Cerebellum (tissue), 4 donors: ENCODE measurements at places on chromosomes 12 and 14.

DNA sequence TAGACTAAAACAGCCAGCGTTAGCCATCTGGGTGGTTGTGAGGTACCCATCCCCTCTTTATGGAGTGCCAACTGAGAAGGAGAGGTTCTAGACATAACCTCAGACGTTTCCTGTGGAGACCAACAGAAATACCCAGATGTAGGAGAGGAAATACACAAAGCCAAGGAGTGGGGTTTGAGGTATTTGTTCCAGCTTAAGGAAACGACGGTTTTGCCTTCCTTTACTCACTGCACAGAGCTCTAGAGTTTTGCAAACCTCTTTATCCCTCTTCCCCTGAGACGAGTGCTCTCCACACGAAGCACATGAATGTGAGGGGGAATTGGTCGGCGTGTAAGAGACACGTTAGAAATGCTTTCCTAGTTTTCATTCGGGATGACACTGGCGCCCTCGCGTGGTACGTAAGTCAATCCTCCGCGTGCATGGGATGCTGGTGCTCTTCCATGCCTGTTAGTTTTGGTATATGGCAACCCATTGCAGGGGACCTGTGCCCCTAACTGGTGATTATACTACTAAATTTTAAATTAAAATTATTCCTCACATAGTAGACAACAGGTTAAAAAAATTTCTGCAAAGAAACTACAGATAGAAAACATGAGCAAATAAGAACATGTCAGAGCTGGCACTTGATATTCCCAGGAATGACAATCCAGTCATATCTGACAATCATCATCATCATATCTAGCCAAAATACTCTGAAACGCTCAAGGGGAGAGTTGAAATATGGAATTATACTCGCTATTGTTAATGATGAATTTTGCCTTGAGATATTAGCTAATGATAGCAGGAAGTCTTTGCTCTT is 121.7 kb downstream of the PPM1H start:
- peak; percentile 65 for DNase-seq

DNA sequence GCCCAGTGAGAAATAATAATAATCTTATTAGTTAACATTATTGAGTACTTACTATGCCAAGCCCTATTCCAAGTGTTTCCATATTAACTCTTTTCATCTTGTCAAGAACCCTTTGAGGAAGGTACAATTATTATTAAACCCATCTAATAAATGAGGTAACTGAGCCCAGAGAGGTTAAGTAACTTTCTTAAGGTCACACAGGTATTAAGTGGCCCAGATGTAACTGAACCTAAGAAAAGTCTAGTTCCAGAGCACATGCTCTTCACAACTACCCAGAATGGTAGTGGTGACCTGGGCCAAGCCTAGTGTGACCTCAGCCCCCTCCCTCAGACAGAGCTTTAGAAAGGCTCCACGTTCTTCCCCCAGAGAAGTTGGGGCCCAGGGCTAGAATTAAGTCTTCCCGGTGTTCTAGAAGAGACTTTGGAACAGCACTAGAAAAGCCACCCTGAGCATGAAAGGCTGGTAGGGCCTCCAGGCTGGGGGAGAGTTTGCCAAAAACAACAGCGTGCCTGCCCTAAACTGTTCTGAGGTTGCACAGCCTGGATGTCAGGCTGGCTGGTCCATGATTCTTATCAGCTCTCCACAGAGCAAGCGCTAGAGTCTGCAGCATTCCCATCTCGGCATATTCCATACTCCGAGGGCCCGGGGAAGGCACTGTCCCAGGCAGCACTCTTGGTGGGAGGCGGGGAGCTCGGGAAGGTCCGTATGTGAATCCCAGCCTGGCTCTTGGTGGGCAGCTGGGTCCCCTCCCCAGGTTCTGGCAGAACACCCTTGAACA is 41.3 kb upstream of the CTDSP2 start:
- DNase-seq = no peak

DNA sequence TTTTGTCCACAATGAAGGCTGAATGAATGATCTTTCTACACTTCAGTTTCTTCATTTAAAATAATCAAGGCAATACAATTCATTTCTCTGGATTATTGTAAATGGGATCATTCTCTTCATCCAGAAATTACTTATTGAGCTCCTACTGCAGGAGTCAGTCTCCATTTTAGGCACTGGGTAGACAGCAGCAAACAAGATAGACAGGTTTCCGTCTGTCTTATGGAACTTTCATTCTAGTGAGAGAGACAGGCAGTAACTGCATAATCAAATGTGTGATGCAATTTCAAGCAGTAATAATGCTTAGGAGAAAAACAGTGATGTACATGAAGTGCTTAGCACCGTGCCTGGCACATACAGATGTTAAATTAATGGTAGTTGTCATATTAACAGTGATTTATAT is 118.9 kb downstream of the SUDS3 start:
- no peak for DNase-seq

GRCh38 chr14:33780035-33780434 is 170.8 kb downstream of the EGLN3 start:
- DNase-seq = no peak

GRCh38 chr12:129190827-129191226 is 337.5 kb downstream of the GLT1D1 start:
- DNase-seq = no peak

- no peak for DNase-seq
Measured at GRCh38 chr12:113003636-113004035, 25.3 kb downstream of the OAS2 start.

DNA sequence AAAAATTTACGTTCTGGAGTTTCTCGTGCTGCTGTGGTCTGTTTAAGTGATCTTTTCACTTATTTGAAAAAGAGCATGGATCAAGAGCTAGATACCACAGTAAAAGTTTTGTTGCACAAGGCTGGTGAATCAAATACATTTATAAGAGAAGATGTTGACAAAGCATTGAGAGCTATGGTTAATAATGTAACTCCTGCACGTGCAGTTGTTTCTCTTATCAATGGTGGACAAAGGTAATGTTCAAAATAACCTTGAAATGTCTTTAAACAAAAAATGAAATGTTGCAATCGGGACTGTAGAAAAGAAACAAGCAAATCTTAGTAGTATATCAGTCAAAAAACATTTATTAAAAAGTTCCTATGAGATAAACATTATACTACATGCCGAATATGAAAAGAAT is 39.3 kb upstream of the PRPF39 start:
- DNase-seq = no peak

GRCh38 chr14:70567791-70568190 is 32.7 kb downstream of the MED6 start:
- no peak for DNase-seq

GRCh38 chr12:95179011-95179410 is 38.3 kb downstream of the FGD6 start:
- no peak for DNase-seq

DNA sequence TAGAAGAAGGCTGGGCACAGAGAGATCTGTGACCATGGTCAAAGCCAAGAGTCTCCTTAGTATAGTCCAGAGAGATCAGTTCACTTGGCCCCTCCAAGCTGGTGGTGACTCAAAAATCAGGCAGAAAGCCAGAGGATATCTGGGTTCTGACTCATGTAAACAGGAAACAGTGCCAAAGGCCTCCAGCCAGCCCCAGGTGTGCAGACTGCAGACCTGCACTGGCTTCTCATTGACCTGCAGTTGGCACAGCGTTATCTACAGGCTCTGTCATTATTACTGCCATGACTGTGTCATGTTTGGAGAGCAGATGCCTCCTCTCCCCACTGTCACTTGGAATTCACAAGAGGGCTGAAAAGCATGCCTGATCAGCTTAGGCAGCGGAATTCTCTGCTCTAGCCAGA is 295.7 kb upstream of the PRKD1 start:
- no peak for DNase-seq

DNA sequence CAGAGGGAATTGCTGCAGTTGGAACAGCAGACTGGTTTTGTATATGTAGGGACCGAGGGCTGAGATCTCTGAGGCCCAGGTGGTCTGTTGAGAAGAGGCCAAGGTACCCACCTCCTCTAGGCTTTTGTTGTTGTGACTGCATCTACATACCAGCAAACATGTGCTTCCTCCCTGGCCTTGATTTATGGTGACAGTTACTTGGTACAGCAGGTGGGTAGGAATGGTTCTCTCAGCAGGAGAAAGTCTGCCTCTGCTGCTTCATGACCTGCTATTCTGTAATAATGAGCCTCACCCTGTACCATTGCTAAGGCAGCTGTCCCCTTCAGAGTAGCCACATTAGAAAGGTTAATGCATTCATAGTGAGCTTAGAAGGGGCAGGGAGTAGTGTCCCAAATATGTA is 196.7 kb upstream of the PELI2 start:
- DNase-seq = peak; percentile 69

- DNase-seq = no peak
Measured at GRCh38 chr12:75981247-75982168, 50.1 kb downstream of the PHLDA1 start.

DNA sequence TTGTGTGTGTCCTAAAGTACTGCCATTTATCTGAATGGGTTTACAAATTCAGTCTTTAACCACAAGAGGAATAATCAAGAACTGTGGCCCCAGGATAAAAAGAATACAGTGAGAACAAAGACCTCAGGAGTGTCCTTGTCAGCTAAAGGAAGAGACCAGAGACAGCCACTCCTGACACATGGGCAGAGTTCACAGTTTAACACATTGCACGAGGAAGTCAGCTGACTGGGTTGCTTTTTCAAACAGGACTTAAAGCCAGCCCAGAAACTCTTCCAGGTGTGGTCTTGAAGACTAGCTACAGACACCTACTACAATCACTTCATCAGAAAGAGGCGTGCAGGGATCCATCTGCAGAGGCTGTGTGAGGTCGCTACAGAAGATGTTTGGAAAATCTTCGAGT is 42.8 kb downstream of the GNS start:
- no peak for DNase-seq

- DNase-seq = no peak
Measured at GRCh38 chr14:23145794-23146350, 26.8 kb upstream of the CEBPE start.

- no peak for DNase-seq
Measured at GRCh38 chr14:60184905-60185555, 19.8 kb upstream of the DHRS7 start.

DNA sequence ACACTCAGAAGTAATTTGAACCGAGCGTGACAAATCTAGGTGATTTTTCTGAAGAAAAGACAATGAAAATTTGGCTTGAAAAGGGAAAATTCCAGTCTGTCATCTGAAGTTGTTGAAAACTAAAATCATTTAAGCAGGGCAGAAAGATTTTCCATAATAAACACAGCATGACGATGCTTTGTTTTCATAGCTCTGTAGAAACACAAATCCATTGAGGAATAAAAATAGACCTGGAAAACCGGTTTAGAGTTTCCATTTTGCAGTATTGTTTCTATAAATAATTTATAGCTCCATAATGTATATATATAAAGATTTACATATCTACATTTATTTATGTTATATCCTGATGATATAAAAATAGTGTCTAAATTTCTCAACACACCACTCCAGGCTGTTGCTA is 1918.5 kb upstream of the FLRT2 start:
- DNase-seq = no peak

- no peak for DNase-seq
Measured at GRCh38 chr12:14471497-14471896, 96.2 kb downstream of the PLBD1 start.

GRCh38 chr12:52046859-52047258 is 4.4 kb upstream of the NR4A1 start:
- no peak for DNase-seq

DNA sequence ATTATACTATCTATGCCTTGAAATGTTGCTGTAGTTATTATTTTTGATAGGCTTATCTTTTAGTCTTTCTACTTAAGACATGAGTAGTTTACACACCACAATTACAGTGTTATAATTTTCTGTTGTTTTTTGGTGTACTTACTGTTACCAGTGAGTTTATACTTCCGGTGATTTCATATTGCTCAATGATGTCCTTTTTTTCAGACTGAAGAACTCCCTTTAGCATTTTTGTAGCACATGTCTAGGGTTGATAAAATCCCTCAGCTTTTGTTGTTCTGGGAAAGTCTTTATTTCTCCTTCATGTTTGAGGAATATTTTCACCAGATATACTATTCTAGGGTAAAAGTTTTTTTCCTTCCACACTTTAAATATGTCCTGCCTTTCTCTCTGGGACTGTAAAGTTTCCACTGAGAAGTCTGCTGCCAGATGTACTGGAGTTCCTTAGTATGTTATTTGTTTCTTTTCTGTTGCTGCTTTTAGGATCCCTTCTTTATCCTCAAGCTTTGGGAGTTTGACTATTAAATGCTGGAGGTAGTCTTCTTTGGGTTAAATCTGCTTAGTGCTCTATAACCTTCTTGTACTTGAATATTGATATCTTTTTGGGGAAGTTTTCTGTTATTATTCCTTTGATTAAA is 41.5 kb upstream of the FERMT2 start:
- no peak for DNase-seq

- DNase-seq = peak; percentile 68
Measured at GRCh38 chr14:23494223-23494622, 24.7 kb downstream of the NGDN start.

DNA sequence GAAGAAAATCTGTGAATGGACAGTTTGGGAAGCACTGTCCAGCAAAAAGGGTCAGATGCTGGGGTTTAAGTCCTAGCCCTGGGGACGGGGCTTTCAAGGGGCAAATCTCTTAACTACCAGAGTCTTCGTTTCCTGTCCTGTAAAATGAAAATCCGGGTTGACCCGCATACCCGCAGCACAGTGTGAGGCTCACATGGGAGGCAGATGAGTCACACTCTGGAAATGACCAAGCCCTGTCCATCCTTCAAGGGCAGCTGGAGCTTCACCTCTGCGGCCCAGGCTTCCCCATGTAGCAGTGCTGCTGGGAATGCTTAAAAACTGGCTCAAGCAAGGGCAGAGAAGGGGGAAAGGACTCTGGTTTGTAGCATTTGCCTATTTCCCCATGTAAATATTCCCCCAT is 19.0 kb downstream of the FAM181A start:
- no peak for DNase-seq

GRCh38 chr12:24226745-24227350 is 277.4 kb upstream of the SOX5 start:
- DNase-seq = no peak

DNA sequence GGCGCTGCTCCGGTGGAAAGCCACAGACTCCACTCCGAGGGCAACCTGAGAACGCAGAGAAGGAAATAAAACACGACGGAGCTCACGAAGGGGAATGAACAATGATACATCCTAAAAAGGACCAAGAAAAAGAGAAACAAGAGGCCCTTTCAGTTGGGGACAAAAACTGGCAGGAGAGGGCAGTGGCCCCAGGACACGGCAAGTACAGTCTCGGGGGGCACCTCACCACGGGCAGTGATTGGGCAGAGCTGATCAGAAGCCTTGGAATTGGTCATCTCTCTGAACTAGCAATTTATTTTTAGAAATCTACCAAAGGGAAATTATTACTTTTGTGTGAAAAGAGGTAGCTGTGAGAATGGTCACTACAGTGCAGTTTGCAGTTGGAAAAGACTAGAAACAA is 27.9 kb downstream of the CCDC92 start:
- no peak for DNase-seq

GRCh38 chr12:99983456-99984258 is 1.1 kb downstream of the ANKS1B start:
- peak; percentile 43 for DNase-seq

DNA sequence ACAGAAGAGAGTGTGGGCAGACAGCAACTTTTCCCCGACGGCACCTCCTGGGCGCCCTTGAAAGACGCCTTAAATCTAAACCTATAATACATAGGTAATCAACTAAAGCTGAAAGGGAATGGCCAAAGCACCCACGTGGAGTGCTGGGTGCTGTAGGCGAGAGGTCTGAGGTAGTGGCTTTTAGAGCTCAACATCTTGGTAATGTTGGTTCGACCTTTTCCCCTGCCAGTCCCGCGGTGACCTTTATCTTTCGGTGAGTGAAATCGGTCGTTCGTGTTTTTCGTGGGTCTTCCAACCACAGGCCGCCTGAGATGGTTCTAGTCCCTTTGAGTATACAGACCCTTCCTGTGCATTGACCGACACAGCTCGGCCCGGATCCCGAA is 9.1 kb downstream of the OR6S1 start:
- DNase-seq = no peak

- no peak for DNase-seq
Measured at GRCh38 chr12:12736759-12737676, 19.9 kb downstream of the CDKN1B start.
